Stromal cell of bone marrow (primary cell): ENCODE measurements at places on chromosomes 11 and 22.

GRCh38 chr11:86519064-86519911 is 144.6 kb downstream of the CCDC81 start:
- DNase-seq, result peak; percentile 67

DNA sequence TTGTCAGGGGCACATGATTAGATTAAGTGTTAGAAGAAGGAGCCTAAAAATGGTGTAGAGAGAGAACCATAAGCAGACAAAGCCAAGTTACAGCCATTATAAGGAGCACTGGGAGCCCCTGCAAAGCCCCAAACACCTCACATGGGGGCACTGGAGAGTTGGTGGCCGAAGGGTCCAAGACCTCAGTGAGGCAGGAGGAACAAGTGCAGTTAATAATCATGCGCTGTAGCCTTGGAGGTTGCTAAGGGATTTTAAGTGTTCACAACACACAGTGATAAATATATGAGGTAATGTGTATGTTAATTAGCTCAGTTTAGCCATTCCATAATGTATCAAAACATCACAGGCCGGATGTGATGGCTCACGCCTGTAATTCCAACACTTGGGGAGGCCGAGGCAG is 54.4 kb upstream of the JAM3 start:
- no peak for DNase-seq

DNA sequence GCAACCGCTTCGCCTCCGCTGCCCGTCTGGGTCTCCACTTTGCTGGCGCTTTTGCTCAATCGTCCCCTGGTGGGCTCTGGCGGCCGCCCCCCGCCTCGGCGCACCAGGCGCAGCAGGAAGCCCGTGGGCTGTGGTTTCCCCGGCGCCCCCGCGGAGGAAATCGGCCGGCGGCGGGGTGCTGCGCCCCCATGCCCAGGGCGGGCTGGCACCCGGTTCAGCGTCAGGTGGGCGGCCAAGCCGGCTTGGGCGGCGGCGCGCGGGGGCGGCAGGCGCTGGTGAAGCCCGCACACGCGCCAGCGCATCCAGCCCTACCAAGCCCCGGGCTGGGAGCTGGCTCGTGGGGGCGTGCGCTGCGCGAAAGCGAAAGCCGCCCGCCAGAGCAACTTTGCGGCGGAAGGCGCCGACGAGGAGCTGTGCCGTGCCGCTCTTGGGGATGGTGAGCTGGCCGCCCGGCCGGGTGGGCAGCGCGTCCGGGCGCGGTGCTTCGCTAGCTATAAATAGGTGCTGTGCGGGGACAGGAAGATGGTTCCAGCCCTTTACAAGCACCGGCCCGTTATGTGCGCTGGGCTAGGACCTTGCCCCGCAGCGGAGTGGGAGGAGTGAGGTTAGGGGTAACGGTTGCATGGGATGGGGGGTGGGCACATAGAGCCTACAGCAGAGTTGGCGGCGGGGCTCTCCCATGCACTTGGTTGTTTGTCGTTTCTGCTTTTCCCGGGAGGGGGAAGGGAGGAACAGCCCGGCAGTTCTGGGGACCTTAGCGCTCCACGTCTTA is 25.0 kb upstream of the SUSD2 start:
- no peak for DNase-seq

DNA sequence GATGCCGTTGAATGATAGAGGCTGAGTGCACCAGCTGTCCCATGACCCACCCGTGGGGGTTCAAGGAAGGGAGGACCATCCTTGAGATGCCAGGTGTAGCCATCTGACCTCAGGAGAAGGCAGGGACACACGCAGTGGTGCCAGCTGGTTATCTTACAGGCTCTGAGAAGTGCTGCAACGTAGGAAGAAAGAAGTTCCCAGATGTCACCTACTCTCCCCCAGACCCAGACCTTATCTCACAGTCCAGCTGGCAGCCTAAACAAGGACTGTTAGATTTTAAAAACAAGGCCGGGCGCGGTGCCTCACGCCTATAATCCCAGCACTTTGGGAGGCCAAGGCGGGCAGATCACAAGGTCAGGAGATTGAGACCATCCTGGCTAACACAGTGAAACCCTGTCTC is 1307.6 kb downstream of the TBC1D22A start:
- DNase-seq, result no peak

DNA sequence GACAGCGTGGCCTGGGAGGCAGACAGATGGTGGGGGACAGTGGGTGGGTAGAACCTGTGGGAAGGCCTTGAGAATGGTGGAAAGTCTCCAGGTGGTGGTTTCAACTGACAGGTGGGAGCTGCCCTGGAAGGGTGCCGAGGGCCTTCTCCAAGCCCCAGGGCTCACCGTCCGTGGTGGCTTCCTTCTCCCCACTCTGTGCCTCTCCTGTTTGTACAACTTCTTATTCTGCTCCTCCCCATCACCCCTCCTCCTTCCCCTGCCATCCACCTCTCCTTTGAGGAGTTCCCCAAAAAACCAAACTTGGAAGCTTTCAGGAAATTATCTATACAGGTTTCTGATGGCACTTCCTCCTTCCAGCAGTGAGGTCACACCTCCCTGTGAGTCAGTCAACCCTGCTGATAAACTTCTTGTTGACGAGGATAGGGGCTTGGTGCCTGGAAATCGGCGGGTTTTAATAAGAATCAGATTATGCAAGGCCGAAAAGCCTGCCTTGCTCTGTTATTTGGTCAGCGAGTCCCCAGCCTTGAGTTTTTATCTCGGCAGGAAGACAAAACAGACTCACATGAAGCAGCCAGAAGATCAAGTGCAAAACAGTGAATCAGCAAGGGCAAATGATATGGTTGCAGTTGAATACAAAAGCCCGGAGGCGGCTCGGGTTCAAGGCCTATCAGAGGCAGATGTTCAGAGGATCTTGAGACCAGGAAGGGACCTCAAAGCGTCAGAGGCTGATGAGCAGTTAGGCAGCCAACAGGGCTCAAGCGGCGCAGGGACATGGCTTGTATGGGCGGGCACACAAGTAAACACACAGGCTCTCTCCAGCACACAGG is 9.5 kb upstream of the ST3GAL4 start:
- DNase-seq, result no peak

DNA sequence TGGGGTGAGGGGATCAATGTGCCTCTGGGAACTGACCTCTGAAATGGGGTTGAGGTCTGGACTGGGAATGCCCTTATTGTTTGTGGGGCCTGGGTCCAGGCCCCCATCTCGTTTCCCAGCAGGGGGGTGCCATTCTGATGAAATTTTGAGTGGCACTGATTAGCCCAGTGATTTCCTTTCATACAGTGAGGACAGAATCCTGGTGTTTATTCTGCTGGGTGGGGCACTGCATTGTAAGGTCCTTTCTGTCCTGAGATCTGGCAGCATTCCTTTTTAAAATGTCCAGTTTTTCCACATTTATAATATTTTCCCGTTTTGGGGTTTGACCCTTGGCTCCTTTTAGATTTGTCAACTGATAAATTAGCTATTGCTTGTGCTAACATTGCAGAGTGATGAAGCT is 27.1 kb downstream of the OR10A6 start:
- DNase-seq, result no peak

- DNase-seq, result peak; percentile 91
These were observed 17.2 kb downstream of the CREB3L1 start for GRCh38 chr11:46294365-46295309.

GRCh38 chr11:27395556-27396258 is 32.7 kb upstream of the CCDC34 start:
- DNase-seq, result no peak

DNA sequence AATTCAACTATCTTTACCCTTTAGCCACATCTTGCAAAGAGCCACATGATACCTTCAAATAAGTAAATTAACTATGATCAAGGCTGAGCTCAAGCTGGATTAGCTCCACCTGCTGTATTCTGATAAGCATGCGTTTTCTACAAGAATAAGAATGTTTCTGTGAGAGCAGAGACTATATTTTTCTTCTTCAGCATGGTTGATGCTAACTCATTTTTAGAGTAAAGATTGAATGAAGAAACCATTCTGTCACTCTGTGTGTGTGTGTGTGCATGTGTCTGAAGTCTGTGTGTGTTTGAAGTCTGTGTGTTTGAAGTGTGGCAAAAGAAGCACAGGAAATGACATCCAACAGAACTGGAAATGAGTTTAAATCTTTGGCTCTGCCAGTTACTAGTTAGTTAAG is 12.0 kb upstream of the LAYN start:
- no peak for DNase-seq

DNA sequence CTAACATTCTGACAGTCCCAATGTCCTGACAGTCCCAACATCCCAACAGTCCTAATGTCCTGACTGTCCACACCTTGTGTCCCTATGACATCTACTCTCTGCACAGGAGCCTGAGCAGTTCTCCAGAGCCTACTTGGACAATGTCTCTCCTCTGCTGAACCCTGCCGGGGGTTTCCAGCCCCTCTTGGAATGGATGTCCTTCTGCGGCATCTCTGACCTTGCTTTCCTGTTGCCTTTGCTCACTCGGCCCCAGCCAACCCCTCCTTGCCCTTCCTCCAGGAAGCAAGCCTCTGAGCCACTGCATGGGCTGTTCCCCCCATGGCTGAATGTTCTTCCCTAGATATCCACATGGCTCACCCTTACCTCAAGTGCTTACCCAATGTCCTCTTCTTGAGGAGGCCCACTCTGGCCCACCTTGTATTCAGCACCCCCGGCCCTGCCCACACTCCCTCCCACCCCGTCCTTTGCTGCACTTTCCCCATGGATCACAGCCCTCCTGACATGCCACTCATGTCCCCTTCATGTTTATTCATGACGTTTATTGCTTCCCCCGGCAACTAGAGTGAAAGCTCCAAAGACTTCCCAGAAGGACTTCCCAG is 59.5 kb downstream of the DHCR7 start:
- DNase-seq, result no peak

- no peak for DNase-seq
These were observed 496 bp upstream of the TRAF6 start for GRCh38 chr11:36510594-36510942.

DNA sequence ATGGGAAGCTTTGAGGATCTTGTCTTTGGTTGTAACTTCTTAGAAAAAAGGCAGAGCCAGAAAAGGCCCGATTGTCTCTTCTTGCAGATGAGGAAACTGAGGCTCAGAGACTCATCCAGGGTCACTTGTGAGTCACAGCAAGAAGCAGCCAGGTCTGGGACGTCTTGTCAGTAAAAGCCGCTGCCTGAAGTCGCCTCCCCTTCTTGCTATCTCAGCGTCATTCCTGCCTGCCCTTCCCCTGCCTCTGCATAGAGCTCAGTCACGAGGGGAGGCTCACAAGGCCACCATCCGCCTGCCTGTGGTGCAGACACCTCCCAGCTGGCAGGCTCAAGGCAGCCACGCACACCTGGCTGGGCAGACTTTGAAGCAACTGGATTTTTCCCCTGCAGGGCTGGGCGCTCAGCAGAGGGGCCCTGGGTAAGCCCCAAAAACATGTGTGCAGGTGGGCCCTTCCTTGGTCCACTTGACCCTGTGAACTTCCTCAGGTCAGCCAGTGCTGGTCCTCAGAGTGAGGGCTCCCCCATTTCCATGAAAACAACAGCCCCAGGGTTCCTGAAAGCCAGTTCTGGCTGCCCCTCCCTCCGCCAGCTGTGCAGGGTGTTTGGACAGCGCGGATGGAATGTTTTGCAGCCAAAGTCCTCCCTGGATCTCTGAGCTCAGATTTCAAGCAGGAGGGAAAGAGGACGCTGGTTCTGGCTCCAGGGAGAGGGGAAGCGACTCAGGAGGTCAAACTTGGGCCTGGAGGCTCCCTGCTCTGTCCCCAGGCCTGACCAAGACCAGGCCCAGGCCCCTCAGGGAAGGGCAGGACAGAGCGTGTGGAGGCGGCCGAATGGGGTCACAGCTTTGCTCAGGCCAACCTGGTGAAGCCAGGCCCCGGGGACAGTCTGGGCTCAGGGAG is 6.0 kb upstream of the RAB3IL1 start:
- DNase-seq, result no peak

- DNase-seq, result no peak
These were observed 179.0 kb upstream of the NECTIN1 start for GRCh38 chr11:119907878-119908572.

GRCh38 chr11:2139123-2139521 is at the start of gene IGF2:
Gene IGF2, minus strand, starts transcription at chr11:2139389. Its CDS starts 3,866 bp downstream, at chr11:2135523.
- DNase-seq, result no peak

DNA sequence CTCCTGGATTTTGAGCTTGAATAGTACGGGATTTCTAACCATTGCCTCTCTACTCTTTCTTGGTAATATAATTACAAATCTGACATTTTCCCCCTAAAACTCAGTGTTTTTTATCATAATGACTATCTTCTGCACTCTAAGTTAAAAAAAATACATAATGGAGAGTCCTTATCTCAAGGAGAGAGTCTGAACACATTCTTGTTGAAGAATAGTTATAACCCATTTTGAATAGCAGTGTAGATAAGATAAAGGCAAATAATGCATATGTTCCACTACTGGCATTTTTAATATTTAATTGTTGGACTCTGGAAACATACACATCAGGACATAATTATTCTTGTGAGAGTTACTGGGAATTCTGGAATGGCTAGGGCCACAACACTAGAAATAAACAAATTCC is 456.5 kb upstream of the ANO5 start:
- DNase-seq, result no peak

GRCh38 chr11:8201644-8202365 is 33.0 kb upstream of the RIC3 start:
- no peak for DNase-seq

DNA sequence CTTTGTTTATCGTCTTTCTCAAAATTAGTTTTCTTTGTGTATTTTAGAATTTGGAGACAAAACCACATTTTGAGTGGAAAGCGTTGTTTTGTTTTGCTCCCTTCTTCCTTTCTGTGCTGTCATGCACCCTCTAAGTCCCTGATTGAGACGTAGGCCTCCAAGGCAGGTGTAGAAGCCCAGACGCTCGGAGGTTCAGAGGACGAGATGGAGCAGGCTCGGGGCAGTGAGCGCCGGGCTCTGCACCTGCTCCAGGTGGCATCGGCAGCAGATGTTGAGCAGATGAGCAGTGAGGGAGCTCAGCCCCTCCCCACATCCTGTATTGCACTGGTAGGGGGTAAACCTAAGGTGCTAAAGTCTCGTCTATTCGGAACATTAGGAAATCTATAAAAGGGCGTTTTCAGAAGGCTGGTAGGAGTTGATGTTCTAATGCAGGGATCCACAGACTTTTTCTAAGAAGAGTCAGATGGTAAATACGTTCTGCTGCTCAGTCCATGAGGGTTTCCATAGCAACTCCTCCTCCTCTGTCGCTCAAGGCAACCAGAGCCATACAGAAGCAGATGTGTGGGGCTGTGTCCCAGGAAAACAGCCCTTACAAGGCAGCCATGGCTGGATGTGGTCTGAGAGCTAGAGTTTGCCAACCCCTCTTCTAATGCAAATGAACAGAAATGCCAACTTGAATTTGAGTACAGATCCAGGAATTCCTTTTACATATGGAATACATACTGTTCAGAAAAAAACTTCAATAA is 724.2 kb downstream of the BRD1 start:
- DNase-seq, result no peak

GRCh38 chr22:30347255-30347892 is 9.3 kb downstream of the SF3A1 start:
- no peak for DNase-seq

- DNase-seq, result no peak
These were observed 411.7 kb downstream of the CADM1 start for GRCh38 chr11:115092516-115092915.

GRCh38 chr22:44274918-44275630 is 37.7 kb downstream of the SHISAL1 start:
- DNase-seq, result no peak

GRCh38 chr11:133399294-133399693 is 133.0 kb downstream of the OPCML start:
- DNase-seq, result no peak
